ENCODE measurements at places on chromosomes 1 and 21. TPM values are rescaled to one million over a fixed set of nuclear protein-coding genes. Genes with fewer than 3 reads are reported as not detected.
A peak's percentile ranks its signal among the peaks of the same experiment; 100 is the strongest.

- DNase-seq = peak; percentile 14
These were observed 850.0 kb downstream of the LTN1 start for GRCh38 chr21:28142697-28143096.

DNA sequence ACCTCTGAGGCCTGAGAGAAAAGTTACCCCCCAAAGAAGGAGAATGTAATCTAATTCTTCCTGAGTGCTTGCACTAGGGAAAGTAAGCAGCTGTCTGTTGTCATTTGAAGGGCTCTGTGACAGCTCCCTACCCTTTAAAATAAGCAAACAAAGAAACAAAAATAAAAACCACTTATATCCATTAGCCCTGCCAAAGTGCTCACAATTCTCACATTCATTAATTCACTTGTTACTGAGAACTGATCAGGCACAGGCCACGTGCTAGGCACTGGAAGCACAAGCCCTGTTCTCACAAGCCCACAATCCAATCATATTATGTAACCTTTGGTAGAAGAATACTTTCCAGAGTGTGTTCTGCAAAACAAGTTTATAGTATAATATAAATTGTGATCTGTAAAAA is 199.4 kb downstream of the ZC3H11B start:
- DNase-seq = no peak

GRCh38 chr1:55584526-55585401 is 369.6 kb upstream of the USP24 start:
- DNase-seq = no peak

- DNase-seq = no peak
These were observed 61.6 kb upstream of the TENT5B start for GRCh38 chr1:27074175-27074780.

DNA sequence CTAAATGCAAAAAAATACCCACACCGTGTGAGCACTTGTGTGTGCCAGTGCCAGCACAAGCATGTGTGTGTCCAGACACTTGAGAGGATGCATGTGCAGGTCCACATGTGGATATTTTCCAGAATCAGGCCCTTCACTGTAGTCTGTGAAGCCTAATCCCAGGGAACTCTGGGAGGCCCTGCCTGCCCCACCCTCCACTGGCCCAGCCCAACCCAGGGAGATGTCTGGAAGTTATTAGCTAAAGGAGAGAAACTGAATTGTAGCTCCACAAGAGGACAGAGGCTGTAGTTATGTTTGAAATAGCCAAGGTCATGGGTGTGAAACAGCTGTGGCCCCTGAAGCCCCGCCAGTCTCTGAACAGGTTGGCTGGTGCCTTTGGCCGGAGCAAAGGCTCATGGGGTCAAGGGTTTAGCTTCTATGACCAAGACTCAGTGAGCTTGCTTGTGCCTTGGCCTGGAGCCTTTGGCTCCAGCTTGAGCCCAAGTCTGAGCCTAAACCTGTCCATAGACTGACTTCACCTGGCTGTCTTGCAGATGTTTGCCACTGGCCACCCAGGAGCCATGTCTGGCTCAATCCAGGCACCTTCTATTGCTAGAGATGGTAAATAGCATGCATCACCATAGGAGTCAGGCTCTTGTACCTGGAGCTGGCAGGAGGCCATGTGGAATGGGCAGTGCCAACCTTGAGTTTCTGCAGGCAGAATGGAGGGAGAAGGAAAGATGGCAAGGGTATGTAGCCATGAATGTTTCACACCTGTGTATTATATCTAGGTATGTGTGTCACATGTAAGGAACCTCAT is 69.9 kb downstream of the TMEM53 start:
- peak; percentile 50 for DNase-seq

GRCh38 chr1:156725683-156726280 is 2.5 kb upstream of the METTL25B start:
- DNase-seq = peak; percentile 90

DNA sequence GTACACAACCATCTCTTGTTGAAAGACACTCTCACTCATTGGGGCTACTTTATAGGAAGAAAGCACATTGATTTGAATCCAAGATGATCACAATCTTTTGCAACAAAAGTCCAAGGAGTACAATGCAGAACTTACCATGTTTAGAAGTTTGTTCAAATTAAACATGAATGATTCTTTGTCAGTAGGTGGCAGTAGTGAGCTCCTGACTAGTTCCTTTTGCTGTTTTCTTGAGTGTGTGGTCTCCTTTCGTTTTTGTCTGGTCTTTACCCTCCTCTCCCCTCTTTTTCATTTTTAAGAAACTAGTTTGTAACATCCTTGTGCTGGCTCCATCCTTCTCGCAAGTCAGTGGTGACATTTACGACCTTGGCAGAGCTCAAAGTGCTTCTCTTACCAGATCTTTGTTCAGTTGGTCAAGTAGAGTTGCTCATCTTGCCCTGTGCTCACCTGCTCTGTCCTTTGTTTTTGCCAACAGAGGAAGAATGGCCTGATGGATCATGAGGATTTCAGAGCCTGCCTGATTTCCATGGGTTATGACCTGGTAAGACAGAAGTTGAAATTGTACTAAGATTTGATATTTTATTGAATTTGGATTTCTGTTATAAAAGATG is 35.7 kb upstream of the MTR start:
- DNase-seq = no peak

DNA sequence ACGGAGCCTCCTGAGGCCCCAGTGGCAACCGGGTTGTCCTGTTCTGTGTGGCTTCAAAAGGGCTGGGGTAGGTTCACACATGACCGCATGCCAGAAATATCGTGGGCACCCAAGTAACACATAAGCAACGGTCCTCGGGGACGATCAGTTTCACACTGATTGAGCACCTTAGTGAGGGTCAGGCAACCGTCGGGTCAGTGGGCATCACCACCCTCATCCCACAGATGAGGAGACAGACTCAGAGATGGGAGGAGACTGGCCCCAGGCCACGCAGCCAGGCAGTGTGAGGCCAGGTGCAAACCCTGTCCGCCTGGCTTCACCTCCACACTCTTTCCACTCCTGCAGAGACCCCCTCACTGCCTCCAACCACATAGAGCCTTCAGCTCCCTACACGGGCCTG is 309.8 kb downstream of the MATN1 start:
- no peak for DNase-seq

DNA sequence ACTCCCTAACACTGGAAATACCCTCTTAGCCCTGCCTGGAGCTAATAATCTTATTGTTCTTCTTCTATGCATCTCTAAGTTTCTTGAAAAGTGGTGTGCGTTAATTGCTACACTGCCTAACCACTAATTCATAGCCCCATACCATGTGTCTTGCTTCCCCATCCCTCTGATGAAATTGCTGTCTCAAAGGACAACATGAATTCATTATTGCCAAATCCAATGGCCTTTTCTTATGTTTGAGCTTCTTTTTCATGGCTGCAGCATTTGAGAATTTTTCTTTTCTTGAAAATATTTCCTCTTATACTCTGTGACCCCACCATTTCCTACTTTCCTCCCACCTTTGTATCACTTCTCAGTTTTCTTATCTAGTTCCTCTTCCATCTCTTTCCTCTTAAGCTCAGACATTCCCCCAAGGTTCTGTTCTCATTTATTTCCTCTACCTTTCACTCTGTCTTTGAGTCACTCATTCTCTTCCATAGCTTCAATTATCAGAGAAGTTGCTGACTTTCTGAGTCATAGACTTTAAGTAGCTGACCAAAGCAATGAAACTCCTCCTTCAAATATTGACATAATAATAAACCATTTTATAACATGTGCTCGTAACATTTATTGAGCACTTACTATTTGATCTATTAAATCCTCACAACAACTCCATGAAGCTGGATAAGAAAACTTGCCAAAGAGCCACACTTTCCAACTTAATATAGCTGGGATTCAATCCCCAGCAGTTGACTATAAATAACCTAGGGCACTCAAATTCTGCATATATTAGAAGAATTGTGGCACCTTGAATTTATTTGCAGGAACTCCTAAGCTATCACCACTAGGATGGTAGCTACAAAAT is 35.5 kb upstream of the ATP6V1G3 start:
- DNase-seq = no peak

DNA sequence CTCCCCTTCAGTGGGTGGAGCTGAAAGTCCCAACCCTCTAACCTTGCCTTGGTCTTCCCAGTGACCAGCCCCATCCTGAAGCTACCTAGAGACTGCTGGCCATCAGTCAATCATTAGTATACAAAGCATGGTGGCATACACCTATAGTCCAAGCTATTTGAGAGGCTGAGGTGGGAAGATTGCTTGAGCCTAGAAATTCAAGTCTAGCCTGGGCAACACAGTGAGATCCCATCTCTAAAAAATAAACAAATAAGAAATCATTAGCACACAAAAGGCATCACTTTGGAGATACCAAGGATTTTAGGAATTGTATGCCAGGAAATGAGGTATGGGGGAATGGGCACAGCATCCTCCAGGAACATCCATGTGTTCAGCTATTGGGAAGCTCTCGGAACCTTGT is 4.4 kb upstream of the IFI6 start:
- no peak for DNase-seq

DNA sequence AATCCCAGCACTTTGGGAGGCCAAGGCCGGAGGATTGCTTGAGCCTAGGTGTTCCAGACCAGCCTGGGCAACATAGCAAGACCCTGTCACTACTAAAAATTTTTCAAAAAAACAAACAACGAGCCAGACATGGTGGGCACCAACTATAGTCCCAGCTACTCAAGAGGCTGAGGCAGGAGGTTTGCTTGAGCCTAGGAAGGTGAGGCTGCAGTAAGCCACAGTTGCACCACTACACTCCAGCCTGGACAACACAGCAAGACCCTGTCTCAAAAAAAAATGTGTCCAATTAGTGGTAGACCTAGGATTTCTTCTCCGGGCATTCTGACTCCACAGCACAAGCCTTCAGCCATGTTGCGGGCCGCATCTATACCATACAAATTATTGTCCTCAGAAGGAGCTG is 6.7 kb upstream of the IGSF8 start:
- no peak for DNase-seq

Gene CELA2A
- total RNA-seq = 4,384 TPM

Gene SLC1A7
- not detected for total RNA-seq

Gene SORT1
- total RNA-seq = 24.7 TPM

Gene NHLH1
- not detected for total RNA-seq

Gene SPTA1
- not detected for total RNA-seq

Gene HAO2
- not detected for total RNA-seq

Gene PRDM16
- 15.2 TPM for total RNA-seq

Gene UQCRH
- total RNA-seq = 92.4 TPM

Gene GPR153
- total RNA-seq = 2.3 TPM

Gene RHOU
- total RNA-seq = 9.3 TPM
